ENCODE measurements at places on chromosomes 3 and 15.

GRCh38 chr3:65578861-65579260, 459.9 kb downstream of the MAGI1 start:
- no peak for ATAC-seq

GRCh38 chr3:150079029-150079739, 108.5 kb upstream of the PFN2 start:
- peak; percentile 24 for ATAC-seq

GRCh38 chr3:8657804-8658305, 13.3 kb upstream of the SSUH2 start:
- ATAC-seq: no peak

- ATAC-seq: no peak
These were observed 2.2 kb upstream of the RASL12 start for GRCh38 chr15:65069779-65070546.

DNA sequence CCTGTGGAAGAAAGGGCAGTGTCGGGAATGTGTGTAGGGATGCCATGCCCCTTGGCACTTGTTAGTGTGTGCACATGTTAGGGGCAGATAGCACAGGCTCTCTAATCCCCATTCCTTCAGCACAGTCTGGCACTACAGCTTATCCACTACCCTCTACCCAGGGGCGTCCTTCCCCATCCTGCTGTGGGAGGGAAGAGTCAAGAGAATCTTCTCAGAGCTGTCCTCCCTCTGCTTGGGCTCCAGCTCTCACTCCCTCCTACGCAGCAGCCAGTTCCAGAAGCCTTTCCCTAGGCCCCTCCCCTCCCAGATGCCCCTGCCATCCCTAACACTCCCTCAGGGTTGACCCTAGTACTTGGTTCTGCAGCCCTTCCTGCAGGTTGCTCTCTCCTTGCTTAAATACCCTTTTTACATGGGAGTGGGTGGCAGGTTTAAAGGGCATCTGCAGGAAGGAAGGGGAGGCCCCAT, 815 bp upstream of the GRM2 start:
- ATAC-seq: no peak

DNA sequence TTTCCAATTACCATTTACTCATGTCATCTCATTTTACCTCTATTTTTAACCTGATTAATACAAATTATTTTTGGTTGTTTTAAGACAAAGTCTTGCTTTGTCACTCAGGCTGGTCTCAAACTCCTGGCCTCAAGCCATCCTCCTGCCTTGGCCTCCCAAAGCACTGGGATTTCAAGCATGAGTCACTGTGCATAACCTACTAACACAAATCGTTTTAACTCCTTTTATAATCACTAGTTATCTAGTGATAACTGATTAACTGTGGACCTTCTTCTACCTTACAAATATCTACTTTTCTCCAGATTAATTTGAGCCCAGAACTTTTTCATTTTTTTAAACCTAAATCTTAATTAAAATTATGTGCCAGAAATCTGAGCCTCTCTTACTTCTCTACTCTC, 4.6 kb downstream of the ATP13A3 start:
- ATAC-seq: no peak

DNA sequence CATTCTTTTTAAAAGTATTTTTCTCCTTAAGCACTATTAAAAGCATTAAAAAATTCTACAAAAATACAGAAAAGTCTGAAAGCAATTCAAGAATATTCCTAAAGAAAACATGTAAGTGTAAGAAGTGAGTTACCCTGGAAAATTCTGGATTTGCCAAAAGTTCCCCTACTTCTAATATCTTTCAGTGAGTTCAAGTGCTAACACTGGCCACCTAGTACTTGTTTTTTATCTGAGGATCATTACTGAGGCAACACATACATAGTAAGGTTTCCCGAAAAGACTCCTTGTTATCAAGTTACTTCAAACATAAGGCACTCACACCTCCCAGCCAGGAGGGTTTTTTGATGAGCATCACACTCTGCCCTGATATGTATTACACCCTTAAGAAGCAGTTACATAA, 158.4 kb downstream of the TIGIT start:
- ATAC-seq: no peak

All from gastroesophageal sphincter (tissue), 4 donors.